Fibroblast of the aortic adventitia (primary cell): ENCODE measurements at places on chromosomes 2 and 18. TPM values are rescaled to one million over a fixed set of nuclear protein-coding genes. Genes with fewer than 3 reads are reported as not detected.

- DNase-seq = peak; percentile 53
Observed at GRCh38 chr2:27724905-27725701, 46.4 kb upstream of the MRPL33 start.

DNA sequence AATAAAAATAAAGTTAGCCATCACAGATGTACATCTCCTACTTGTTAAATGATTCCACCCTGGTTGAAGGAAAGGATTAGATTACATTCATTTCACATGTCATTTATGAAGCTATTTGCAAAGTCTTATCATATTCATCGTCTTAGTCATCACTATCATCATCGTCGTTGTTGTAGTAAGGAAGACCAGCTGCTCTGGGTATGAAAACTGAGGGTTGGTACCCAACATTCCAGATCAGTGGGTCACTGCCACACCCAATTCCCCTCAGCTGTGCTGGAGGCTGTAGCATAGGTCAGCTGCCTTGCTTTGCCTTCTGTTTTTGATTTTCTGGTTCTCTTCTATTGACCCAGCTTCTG is 20.9 kb upstream of the CCBE1 start:
- peak; percentile 96 for DNase-seq

DNA sequence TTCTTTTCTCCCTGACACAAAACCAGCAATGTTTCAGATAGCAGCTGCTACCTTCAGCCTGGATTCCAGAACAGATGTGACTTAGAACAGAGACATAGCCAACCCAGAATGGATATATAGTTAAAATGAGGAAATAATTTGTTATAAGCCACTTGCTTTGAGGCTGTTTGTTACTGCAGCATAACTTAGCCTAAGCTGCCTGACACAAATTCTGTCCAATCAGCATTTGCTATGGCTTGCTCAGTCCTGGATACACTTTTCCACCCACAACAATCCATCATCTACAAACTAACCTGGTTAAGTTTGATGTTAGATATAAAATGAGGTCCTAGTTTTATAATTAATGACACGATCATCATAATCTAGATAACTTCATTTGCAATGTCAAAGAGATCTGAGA is 480.4 kb downstream of the NR4A2 start:
- DNase-seq = no peak

DNA sequence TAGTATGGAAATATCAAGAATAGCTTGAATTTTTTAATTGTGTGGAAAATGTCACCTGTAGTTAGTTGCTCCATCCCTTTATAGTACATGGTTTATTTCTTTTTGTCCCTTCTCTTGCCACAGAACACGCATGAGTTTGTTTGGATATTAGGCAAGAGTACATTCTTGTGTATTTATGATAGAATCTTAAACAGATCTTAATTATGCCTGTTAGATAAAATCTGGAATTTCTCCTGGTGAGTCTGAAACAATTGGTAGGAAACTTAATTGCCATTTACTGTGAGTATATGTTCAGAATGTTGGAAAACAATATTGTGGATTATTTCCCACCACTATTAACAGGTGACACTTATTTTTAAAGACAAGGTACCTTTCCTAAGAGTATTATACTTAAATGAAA is 30.2 kb upstream of the CABYR start:
- DNase-seq = no peak

DNA sequence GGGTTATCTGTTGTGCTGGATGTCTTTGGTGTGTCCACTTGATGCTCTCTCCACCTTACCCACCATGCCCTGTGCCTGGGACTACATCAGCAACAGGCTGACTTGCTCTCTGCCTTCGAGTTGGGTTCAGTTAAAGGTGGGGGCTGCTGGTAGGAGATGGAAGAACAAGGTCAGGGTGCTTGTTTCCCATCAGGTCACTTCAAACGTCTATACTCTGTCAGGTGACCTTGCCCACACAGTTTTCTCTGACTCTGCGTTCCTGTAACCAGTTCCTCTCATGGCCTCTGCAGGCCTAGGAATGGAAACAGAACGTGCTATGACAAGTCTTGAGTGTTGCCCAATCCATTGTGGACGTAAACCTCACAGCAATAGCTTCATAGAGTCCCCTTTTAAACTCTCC is 38.4 kb upstream of the PAPOLG start:
- no peak for DNase-seq

DNA sequence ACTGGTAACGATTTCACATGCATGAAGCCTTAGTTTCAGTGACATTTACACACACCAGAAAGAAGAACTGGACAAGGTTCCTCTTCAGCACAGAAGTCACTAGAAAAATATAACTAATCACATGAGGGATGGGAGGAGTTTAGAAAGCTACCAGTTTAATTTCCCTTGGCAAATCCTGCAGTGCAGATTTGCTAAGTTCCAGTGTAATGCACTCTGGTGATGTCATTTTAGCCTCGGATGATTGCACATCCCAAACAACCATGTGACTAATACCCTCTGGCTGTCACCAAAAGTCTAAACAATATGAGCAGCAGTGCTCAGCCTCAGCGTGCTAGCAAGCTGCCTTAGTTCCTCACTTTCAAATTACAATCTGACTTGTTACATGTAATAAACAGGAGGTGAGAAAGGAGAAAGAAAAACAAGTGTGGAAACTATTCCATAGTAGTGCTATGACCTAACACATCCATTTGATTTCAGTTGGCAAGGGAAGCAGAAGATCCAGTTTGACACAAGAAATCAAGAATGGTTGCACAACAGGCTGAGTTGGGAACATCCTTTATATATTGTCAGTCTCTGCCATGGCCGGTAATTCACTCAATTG is 35.3 kb upstream of the PPP1CB start:
- DNase-seq = peak; percentile 91

The IL36RN gene
- not detected in 2 replicates for total RNA-seq

The ANKRD62 gene
- not detected in 2 replicates for total RNA-seq
